Glutamatergic neuron (in vitro differentiated cells): ENCODE measurements at places on chromosomes 4 and X.
A peak's percentile ranks its signal among the peaks of the same experiment; 100 is the strongest.

DNA sequence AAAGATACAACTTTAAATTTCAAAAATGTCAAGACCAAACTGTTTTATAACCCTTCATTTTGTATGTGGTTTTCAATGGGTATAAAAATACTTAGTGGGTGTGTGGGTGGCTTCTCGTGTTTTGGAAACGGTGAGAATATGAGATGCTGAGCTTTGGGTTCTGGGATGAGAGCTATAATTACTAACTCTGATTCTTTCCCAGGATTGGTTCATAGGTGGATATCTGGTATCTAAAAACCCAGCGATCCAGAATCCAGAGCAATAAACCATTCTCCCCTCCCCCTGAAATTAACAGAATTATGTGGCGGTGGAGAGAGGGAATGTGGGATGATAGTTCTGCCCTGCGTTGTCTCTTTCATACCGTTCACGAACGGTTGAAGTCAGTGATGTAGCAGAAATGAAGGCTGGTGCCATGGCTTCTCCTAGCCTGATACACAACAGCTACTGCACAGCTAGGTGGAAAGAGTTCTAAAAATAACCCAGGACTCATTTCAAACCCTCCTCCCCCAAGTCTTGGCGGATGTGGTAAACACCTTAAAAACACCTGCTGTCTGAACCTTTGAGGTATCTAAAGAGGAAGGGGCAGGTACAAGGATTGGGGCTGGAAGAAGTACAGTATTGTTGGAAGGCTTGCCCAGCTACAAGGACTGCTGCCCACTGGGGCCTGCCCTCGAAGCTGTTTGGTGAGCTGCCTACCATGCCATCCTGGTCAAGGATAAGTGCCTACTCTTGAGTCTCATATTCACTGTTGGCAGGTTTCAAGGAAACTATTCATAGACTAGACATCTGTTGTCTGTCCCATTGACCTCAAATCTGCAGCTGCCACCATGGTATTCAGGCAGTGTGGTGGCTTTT is 44.5 kb downstream of the SEPTIN11 start:
- DNase-seq = no peak

GRCh38 chr4:20773144-20773997 is 73.1 kb downstream of the PACRGL start:
- DNase-seq = peak; percentile 45

DNA sequence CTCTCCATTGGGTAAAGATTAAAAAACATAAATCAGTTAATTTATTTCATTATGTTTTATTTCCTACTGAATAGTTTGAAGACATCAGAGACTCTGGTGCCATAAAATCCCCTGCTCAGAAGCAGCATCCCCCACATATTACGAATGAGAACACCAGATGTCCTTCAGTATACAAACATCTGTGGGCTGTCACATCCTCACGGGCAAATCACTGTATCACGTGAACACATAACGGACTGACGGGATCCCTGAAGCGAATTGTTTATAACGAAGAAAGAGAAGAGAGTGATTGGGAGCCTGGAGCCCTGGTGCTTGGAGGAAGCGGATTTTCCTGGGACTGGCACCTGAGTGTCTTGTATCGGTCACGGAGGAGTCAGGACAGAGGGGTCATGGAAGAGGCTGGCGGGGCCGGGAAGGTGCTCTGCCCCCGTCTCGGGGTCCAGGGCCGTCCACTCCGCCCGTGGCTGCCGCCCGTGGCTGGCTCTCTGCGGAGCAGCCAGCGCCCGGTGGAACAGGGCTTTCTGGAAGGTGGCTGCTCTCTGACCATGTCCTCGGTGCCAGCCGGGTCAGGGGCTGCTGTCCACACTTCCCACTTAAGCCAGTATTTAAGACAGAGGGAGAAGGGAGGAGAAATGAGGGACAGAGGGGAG is 452.7 kb upstream of the FAT1 start:
- DNase-seq = no peak

- DNase-seq = no peak
Observed at GRCh38 chr4:80852061-80852460, 178.4 kb upstream of the BMP3 start.

DNA sequence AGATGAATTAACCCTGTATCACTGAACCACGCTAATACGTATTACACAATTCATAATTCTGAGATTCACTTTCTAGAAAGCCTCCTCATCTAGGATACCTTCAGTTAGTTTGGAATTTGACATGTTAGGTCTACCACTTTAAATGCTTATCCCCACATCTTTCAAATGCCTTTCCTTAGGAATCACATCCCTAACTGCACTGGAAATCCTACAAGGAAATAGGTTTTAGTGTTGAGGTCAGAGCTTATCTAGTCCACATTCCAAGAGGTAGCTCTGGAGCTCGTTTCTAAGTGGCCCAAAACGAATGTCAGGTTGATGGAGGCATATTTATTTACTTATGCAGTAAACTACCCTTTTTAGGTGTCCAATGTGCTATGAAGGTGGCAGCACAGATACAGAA is 18.0 kb downstream of the PDHA1 start:
- no peak for DNase-seq

- DNase-seq = peak; percentile 49
Observed at GRCh38 chr4:93710101-93710846, 118.3 kb upstream of the ATOH1 start.

- DNase-seq = peak; percentile 60
Observed at GRCh38 chr4:140135529-140136088, 18.4 kb downstream of the MAML3 start.

DNA sequence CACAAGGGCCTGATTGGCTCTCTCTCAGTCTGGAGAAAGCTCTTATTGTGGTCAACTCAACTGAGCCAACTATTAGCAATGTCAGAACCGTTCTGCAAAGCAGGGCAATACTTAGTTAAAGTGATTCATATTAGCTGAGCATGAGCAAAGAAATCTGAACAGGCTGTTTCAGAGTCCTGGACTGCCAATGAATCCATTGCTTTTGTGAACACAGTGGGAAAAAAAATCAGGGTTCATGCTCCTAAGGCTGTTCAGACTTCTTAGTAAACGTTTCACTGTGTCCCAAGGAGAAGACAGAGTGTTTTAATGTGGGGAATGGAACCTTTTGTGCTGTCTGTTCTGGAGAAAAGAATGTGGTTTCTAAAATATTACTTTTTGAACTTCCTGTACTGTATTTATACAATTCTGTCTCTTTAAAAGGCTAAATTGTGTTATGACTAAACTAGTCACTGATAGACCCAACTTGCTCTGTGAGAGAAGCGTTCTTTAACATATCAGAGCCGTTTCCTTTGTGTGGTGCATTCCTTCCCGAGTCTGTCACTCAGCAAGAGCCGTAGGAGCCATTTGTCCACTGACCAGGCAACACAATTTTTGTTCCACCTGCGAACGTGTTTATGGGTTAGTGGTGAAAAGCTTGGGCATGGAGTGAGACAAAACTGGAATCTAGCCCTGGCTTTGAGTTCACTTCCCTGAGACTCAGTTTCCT is 366.1 kb downstream of the FBXO8 start:
- no peak for DNase-seq

DNA sequence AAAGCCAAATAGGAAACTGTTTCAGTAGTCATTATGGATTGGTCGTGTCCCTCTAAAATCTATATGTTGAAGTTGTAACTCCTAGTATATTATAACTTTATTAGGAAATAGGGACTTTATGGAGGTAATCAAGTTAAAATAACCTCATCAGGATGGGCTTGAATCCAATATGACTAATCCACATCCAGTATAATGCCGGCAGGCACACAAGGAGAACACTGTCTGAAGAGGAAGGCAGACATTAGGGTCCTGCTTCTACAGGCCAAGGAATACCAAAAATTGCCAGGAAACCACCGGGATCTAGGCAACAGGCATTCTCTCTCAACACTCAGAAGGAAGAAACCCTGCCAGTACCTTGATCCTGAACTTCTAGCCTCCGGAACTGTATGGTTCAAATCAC is 130.3 kb downstream of the ATP10D start:
- DNase-seq = no peak

- peak; percentile 79 for DNase-seq
Observed at GRCh38 chrX:153032397-153033118, 23.7 kb upstream of the PNMA3 start.

GRCh38 chr4:110075083-110075738 is 123.2 kb downstream of the ELOVL6 start:
- no peak for DNase-seq

GRCh38 chrX:24702362-24703184 is 8.9 kb downstream of the POLA1 start:
- DNase-seq = no peak
